ENCODE measurements at places on chromosomes 2 and 18.

DNA sequence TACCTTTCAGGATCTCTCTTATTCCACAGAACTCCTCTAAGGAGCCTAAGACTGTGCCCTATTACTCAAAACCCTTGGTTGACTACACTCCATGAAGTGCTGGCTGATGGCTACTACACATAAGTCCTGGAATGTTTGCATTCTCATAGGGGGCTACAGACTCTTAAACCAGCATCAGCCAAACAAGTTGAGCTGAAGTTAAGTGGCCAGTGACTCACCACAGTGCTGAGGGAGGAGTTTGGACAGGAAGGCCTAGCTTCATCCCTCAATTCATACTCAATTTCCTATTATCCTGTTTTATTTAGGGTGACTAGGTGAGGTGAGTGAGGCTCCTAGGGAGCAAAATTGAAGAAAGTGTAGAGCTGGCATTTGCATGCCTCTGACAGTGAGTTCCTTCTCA lies 246.7 kb downstream of the SMAD2 start:
- DNase-seq: no peak

- DNase-seq: no peak
Observed at GRCh38 chr2:235265348-235265965, 228.4 kb upstream of the AGAP1 start.

GRCh38 chr2:65015731-65016130 lies 26.5 kb downstream of the SLC1A4 start:
- DNase-seq: no peak

DNA sequence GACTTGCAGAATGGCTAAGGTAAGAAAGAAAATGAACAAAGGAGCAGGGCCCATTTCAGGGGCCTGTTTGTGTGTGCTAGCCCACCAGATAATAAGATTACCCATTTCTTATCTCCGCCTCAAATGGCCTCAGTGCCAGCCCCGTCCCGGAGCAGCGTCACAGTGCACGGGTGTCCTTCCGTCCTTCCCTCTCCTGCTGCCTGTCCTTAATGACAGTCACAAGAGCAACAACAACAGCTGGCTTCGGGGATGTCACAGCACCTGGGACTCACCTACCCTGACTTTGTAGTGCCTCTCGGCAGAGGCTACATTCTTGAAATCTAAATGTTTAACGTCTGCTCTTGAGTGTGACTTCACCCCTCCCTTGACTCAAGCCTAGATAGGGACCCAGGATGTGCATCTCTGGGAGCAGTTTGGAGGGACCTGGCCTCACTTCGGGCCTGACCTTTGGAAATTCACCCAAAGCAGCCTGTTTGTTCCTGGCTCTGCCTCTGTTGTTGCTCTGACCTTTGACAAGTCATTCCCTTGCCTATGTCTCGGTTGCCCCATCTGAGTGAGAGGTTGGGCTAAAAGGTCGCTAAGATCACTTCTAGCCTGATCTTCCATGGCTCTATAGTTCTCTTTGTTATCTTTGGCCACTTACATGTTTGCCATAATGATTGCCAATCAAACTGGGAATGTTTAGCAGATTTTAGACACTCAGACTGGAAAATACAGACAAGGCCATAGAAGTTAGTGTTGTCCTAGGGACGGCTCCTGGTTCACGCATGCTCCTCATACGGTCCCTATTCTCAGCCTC lies 122.5 kb downstream of the KLHL29 start:
- no peak for DNase-seq

DNA sequence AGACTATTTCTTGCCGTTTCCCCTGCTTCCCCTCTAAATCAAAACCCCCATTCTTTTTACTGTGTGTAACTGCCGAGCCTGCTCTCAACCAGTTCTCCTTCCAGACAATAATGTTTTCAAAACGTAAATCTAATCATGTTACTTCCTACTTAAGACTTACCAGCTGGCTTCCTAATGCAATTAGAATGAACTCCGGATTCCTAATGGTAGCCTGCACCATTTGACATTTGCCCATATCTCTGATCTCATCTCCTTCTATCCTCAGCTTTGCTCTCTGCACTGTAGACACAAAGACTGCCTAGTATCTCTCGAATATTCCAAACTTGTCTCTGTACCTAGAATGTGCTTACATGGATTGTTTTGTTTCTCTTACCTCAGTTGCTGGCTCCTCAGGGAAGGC lies 12.9 kb downstream of the TTL start:
- no peak for DNase-seq

DNA sequence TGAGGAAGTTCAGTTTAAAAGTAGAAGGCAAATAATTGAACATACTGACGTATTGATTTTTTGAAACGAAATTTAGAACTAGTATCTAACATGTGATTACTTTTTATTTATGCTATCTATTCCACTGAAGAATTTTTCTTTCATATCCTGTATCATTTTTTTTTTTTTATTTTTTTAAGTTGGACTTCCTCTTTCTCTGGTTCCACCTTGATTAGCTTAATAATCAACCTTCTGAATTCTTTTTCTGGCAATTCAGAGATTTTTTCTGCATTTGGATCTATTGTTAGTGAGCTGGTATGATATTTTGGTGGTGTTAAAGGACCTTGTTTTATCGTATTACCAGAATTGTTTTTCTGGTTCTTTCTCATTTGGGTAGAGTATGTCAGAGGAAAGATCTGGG lies 411.2 kb downstream of the SOX11 start:
- DNase-seq: no peak

GRCh38 chr2:47485751-47486300 lies 82.9 kb downstream of the MSH2 start:
- DNase-seq: no peak

DNA sequence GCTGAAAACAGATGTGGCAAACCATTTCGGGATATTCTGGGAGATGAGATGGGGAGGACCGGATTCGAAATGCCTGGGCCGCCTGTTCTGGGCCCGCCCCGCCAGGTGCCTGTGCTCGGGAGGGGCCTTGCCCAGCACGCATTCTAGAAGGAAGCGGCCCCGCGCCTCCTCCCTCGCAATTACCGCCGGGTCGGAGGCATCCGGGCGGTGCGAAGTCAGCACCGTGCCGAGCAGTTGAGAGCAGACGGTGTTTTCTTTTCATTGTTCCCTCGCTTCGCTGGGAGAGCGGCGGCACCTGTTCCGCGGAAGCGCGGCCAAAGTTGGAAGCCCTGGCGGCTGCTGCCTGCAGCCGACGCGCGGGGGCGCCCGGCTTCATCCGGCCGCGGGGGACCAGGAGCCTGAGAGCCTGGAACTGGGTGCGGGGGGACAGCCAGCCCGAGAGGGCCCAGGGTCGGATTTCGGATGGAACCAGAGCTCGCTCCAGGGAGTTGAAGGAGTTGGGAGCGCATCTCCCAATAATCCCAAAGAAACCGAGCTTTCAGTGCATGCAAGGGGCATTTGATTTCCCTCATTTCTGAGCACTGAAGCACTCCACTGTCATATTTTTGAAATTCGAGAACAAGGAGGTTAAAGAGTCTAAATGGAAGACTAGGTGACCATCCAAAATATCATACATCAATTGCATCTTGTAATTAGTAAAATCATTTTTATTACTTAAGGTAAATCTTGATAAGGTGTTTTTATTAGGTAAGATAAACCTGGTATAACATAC lies 241.8 kb upstream of the RAB12 start:
- no peak for DNase-seq

DNA sequence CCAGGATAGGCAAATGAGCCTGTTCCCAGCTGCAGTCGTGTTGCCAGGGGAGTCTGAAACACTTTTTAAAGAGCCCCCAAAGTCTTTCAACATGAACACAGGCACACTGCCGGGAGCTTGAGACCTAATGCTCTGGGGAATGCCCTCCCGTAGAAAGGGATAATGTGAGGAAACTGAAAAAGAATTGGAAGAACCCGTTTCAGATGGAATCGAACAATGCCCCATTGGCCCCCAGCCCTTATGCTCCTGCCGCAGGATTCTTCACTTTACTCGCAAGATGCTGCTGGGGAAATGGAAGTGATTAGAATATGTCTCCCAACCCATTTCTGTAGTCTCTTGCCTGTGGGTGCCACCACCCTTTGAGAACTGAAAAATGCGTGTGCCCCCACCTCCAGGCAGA lies 136.3 kb upstream of the GATA6 start:
- DNase-seq: no peak

- DNase-seq: no peak
Observed at GRCh38 chr18:8095947-8096570, 513.2 kb upstream of the RAB12 start.

DNA sequence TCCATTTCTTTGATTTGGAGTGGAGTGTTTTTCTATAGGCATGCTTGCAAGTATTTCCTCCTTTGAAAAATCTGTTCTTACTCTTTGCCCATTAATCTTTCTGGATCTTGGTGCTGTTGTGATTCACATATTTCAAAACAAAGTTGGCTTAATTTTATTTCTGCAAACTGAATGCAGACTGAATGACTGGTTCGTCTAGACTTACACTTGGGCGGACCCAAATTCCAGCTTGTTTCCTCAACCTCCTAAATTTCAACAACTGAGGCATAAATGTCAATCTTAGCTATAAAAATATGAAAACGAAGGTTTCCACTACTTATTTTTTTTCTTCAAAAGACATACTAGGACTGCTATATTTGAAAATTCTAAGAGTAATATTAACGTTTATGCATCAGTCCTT lies 59.0 kb downstream of the ANKRD44 start:
- DNase-seq: no peak

- no peak for DNase-seq
Observed at GRCh38 chr2:133855526-133855925, 287.3 kb upstream of the NCKAP5 start.

DNA sequence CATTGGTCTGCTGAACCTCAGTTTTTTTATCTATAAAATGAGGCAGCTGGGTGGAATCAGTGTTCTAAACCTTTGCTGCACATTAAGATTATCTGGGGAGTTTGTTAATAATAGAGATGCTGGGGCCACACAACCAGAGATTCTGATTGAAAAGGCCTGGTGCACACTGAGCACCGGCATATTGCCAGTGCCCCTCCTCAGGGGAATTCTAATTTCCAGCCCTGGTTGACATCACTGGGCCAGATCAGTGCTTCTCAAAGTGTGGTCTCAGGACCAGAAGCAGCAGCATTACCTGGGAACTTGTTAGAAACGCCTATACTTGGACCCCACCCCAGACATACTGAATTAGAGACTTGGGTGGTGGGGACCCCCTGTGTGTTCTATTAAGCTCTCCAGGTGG lies 112.5 kb downstream of the SETBP1 start:
- no peak for DNase-seq

DNA sequence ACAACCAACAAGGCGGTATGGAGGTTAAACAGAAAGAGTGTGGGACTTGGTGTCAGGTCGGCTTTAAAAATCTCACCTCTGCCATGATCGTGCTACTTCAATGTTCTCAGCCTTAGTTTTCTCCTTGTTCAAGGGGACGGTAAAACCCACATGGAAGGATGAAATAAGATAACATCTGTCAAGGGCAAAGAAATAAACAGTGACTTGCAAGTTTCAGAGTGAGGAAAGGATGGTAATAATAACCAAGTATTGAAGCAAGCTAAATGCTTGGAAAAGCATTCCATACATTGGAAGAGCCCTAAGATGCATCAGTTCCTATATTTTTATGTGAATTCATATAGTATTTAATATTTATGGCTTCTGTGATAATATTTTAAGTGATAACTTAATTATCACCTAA lies 29.8 kb upstream of the LMAN1 start:
- DNase-seq: no peak

- no peak for DNase-seq
Observed at GRCh38 chr2:149827585-149828126, 240.1 kb upstream of the MMADHC start.

- no peak for DNase-seq
Observed at GRCh38 chr2:102114851-102115497, 27.6 kb upstream of the IL1R1 start.

- DNase-seq: no peak
Observed at GRCh38 chr2:72028996-72029395, 118.7 kb downstream of the CYP26B1 start.

DNA sequence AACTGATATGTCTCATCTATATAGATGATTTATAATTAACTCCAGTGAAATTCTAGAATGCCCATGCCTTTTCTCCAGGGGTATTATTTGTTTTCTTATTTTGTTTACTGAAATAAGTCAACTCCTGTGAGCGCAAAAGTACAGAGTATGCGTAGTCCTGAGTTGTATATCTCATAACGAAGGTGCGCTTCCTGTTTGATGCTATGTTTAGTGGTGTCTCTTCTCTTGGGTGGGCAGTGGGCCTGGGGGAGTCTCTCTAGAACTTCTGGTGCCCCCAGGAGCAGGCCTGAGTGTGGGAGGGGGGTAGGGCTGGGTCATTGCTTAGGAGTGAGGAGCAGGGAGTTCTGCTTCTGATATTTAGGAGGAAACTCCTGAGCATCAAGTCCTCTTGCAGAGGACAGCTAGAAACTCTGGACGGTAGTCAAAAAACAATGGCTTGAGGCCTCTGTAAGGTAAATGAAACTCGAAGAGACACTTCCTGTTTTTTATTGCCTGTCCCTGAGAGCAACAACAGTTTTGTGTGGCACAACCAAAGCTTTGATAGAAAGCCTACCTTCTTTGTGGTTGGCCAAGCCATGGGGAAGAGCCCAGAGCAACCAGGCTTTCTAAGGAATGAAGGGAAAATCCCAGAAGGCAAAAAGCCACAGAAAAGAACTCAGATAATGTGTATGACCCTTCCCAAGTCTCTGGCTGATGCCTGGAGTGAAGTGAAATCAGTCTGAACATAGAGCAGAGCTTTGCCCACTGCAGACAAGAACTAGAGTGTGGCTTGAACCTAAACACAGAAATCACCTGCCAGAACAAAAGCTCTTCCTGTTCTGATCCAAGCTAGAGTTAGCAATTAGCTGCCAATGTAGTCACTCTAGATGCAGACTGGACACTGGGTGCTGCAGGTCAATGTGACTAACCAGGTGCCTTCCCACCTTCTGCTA lies 8.5 kb upstream of the SP140L start:
- DNase-seq: no peak

GRCh38 chr18:66872277-66872676 lies 268.4 kb upstream of the CDH19 start:
- DNase-seq: no peak

GRCh38 chr2:119483896-119484718 lies 40.2 kb downstream of the SCTR start:
- no peak for DNase-seq

- DNase-seq: no peak
Observed at GRCh38 chr2:198316852-198317396, 512.5 kb downstream of the PLCL1 start.

DNA sequence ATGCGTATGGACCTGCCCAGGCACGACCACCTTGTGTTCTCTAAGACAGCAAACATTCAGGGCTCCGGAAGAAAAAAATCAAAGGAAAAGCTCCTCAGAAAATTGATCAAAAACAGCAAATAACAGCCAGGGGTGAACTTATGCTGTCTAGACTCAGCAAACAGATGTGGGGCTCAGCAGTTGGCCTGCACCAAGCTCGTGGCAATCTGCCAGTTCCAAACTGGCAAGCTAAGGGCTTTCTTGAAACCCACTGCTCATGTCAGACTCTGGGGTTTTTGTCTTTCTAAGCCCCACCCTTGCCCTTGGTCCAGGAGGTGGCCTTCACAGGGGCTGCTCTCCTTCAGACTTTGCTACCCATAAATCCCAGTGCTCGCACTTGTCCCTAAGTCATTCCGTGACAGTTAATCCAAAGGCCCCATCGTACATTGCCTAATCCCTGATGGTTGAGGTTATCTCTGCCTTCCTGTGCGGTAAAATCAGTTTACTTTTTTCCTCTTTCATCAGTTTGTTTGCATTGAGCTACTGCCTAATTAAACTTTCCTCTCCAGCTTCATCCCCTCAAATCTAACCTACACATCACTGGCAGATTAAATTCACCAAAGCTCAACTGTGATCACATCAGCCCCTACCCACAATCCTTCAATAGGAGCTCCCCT lies 408.0 kb downstream of the LRATD1 start:
- no peak for DNase-seq
